ENCODE measurements at places on chromosomes 11 and 22.

GRCh38 chr22:38248280-38248679 is 24.5 kb downstream of the TMEM184B start:
- no peak for DNase-seq

- no peak for DNase-seq
Measured at GRCh38 chr11:47087801-47088200, 88.9 kb downstream of the ARFGAP2 start.

GRCh38 chr11:111801135-111801534 is 34.9 kb upstream of the PPP2R1B start:
- DNase-seq: no peak

DNA sequence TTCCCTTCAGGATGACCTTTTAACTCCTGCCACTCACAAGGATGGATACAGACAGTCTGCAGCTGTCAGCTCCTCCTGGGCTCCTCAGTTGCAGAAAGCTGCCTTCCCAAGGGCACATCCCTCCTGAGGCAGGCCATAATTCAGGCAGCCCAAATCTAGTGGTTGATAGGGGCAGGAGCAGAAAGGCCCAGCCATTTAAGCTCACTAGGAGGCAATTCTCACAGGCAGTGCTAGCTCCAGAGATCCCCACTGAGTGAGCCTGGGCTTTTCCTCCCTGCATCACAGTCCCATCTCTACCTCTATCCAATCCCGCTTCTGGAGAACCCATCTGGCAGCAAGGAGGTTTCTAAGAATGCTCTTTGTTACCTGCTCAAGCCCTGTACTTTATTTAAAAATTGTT is 200.6 kb downstream of the ARHGAP42 start:
- no peak for DNase-seq

DNA sequence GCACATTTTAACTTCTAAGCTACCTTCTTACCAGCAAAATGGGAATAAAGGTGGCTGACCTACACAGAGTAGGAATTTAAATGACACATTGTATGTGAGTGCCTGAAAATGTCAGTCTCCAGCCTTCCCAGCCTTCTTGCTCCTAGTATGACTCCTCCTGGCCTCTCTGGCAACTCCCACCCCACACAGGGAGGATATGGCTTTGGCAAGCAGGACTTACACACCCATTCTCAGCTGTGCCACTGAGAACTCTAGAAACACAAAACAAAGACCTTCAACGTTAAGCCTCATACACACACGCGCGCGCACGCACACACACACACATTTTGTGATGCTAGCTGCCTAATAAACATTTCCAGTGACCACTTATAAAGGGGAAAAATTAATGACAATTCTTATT is 65.8 kb downstream of the PACSIN2 start:
- no peak for DNase-seq

DNA sequence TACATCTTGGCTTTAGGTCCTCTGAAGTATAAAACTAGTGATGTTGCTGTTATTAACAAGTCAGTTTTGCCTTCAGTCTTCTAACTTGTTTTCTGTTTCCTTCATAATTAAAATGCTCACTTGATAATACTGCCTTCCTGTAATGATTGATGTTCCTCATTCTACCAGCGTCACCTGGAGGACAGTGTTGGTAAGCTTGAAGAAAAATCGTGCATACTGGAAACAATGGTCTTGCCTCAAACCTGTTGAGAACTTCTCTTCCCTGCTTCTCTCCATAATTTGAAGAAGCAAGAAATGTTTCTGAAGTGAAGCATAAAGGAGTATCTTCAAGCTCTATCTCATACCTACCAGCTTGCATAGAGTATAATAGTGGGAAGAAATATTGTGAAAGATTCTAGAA is 3.0 kb downstream of the YWHAH start:
- peak; percentile 17 for DNase-seq

DNA sequence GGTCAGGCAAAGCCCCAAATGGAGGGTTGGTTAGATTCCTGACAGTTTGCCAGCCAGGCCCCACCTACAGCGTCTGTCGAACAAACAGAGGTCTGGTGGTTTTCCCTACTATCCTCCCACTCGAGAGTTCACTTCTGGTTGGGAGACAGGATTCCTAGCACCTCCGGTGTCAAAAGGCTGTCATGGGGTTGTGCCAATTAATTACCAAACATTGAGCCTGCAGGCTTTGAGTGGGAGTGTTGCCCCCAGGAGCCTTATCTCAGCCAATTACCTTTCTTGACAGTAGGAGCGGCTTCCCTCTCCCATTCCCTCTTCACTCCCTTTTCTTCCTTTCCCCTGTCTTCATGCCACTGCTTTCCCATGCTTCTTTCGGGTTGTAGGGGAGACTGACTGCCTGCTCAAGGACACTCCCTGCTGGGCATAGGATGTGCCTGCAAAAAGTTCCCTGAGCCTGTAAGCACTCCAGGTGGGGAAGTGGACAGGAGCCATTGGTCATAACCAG is 4.7 kb upstream of the TTC36 start:
- DNase-seq: no peak

Data from DND-41 (cell line).